ENCODE measurements at places on chromosomes 11 and 22. TPM values are rescaled to one million over a fixed set of nuclear protein-coding genes. Genes with fewer than 3 reads are reported as not detected.

DNA sequence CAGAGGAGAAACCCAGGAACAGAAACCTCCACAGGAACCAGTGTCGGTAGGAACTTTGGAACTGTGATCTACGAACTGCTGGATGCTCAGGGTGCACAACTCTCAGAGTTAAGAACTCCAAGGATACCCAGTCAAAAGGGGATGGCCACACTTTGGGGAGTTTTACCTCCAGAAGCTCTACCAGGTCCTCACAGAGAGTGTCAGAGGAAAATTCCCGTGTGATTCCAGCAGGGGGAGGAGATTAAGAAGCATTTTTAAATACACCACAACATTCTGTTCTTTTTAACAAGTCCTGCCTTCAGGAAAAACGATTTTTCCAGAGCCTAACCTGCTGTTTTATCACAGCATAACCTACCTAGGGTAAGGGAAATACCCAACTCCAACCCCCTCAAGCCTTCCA lies 104.0 kb downstream of the SOX6 start:
- no peak overlapping the region for H3K27ac ChIP-seq
- no peaks in the 10 kb centered on the region for H3K36me3 ChIP-seq
- no peaks in the 10 kb centered on the region for H3K27me3 ChIP-seq
- no peak for DNase-seq
- H3K4me1 ChIP-seq: no peaks in the 10 kb centered on the region

- H3K4me1 ChIP-seq: peaks cover 10% of the 10 kb centered on the region
- no peak for DNase-seq
- no peaks in the 10 kb centered on the region for H3K27me3 ChIP-seq
- H3K36me3 ChIP-seq: no peaks in the 10 kb centered on the region
Observed at GRCh38 chr22:39098026-39098425, 982 bp downstream of the APOBEC3H start.

KRTAP5-7 gene
- polyA plus RNA-seq: not detected

- no peak for DNase-seq
- no peaks in the 10 kb centered on the region for H3K36me3 ChIP-seq
- 0 out of 2 replicates have a peak overlapping the region, but pooled peaks have one; percentile 8 for H3K27ac ChIP-seq
- H3K4me3 ChIP-seq: no peak overlapping the region
Observed at GRCh38 chr11:44979543-44980399, 29.1 kb upstream of the TP53I11 start.

MRPL49 gene
- polyA plus RNA-seq: 84.8 TPM

OR10A2 gene
- not detected for polyA plus RNA-seq

PDGFB gene
- polyA plus RNA-seq: 5.5 TPM

DNA sequence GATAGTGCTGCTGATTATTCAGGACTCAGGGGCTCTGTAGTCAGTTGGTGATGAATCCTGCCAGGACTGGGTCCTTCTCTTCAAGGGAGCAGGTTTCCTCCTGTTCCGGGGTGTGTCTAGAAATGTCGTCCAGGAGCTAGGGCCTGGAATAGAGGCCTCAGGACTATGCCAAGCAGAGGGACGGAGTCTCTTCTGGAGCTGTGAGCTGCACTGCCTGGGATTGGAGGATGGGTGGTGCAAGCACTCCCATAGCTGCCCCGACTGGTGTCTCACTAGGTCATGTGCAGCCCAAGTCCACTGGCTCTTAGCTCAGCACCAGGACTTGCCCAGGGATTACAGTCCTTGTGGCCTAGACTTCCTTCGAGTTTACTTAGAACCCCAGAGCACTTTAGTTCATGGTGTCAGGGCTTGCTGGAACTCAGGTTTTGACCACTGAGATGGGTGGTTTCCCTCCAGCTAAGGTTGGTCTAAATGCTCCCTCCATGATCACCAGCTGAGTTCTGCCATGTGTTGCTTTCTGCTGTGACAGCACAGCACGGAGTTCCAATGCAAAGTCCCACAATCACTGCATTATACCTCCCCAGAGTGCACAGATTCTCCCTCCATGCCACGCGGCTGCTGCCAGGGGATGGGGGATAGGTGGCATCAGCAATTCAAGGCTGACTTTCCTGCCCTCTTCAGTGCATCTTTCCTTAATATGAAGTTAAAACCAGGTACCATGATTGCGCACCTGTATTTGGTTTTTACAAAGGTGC lies 42.6 kb upstream of the SHANK2 start:
- H3K27me3 ChIP-seq: no peaks in the 10 kb centered on the region
- no peak overlapping the region for H3K4me3 ChIP-seq
- H3K4me1 ChIP-seq: no peaks in the 10 kb centered on the region
- no peaks in the 10 kb centered on the region for H3K36me3 ChIP-seq

DNA sequence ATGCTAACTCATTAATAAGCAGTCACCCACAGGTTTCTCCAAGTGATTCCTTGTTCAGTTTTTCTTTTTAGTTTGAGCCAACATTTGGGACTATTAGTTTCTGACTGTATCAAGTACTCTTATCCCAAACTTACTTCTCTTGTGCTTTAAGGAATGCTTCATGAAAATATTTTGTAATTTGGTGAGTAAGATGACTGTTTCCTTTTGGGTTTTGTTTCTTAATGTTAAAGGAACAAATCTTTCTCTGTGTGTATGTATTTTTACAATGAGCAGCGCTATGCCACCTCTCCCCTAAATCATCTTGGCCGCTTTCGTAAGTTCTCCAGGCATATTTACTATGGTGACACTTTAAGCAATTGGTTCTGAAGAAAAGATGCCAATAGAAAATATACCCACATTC lies 72.4 kb downstream of the LDLRAD3 start:
- H3K27ac ChIP-seq: no peak overlapping the region
- H3K4me1 ChIP-seq: no peaks in the 10 kb centered on the region
- H3K4me3 ChIP-seq: no peak overlapping the region
- no peaks in the 10 kb centered on the region for H3K27me3 ChIP-seq
- H3K36me3 ChIP-seq: no peaks in the 10 kb centered on the region
- no peak for DNase-seq

DNA sequence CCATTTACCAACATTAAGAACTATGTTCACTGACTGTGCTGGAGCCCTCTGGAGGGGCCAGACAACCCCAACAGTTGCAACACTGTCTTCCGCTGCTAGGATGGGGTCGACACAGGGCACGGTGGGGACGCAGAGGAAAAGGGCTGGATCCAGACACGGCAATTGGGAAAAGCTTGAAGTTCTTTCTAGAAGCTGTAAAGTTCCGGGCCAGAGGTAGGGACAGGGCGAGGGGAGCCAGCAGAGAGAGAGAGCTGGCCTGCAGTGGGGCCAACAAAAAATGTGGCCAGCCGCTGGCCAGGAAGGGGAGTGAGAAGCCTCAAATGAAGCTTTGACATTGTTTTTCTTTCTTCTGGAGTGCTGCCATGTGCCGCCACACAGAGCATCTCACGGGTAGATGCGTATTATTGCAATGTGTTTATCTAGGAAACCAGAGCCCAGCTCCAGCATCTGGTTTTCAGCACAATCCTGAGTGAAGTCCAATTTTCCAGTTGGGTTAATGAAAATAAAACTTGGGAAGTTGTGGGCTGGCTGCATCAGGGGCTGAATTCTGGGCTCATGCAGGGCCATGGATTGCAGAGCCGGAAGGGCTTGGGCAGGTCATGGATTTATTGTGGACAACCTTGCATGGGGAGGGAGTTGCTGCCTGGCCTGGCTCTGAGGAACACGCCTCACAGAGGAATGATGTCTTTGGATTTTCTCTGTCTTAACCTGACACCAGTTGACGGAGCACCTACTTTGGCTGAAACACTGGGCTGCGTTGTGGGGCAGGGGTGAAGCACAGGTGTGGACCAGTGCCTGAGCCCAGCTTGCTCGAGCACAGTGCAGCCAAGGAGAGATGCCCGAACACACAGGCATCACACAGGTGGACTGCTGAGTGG lies 67.6 kb upstream of the AMPD3 start:
- no peak overlapping the region for H3K4me3 ChIP-seq
- H3K27me3 ChIP-seq: no peaks in the 10 kb centered on the region
- DNase-seq: no peak
- H3K36me3 ChIP-seq: no peaks in the 10 kb centered on the region

DNA sequence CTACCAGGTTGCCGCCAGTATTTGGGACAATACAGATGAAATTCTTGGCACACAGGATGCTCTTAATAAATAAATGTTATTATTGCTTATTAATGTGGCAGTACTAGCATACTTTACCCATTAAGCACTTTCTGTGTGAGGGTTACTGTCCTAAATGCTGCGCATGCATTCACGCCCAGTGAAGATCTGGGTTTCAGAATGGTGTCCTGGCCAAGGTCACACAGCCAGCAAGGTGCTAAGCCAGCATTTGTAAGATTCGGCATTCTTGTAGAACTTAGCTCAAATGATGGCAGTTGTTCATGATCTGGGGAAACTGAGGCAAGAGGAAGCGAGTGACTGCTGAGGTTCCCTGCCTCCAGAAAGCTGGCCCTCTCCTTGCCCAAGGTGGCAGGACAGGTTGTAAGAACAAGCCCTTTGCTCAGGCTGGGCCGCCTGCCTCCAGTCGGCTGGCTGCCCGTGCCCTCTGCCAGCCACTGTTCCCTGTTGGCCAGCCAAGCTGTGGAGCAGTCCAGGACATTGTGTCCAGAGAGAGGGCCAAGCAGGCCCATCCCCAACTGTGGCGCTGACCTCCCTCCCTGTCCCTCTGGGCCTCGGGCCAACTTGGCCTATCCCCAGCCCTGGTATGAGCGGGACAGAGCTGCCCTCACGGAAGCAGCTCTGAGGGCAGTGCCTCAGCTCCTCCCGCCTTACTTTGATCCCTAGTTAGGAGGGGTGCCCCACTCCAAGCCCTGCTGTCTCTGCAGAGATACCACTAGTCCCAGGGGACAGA lies 28.8 kb downstream of the TOB2 start:
- peaks cover 10% of the 10 kb centered on the region for H3K4me1 ChIP-seq
- no peak overlapping the region for H3K27ac ChIP-seq
- H3K27me3 ChIP-seq: no peaks in the 10 kb centered on the region

DNA sequence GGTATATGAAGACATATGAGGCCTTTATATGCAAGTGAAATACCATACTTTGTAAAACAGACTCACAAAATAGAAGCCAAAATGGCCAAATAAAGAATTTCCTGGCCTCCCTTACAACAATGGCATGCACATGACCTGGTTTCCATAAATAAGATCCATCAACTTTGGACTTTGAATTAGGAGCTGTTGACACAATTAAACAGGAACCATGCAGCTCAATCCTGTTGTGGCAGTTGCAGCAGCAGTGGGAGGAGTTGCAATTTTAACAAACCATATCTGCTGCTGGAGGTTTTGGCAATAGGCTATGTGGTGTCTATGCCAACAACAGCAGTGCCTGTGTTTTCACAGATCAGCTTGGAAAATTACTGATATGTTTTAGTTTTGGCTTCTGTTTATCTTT lies 818.6 kb downstream of the FAM181B start:
- DNase-seq: no peak
- no peak overlapping the region for H3K27ac ChIP-seq
- no peak overlapping the region for H3K4me3 ChIP-seq
- H3K36me3 ChIP-seq: no peaks in the 10 kb centered on the region
- H3K4me1 ChIP-seq: no peaks in the 10 kb centered on the region

TRIM29 gene
- polyA plus RNA-seq: 0.17 TPM

DNA sequence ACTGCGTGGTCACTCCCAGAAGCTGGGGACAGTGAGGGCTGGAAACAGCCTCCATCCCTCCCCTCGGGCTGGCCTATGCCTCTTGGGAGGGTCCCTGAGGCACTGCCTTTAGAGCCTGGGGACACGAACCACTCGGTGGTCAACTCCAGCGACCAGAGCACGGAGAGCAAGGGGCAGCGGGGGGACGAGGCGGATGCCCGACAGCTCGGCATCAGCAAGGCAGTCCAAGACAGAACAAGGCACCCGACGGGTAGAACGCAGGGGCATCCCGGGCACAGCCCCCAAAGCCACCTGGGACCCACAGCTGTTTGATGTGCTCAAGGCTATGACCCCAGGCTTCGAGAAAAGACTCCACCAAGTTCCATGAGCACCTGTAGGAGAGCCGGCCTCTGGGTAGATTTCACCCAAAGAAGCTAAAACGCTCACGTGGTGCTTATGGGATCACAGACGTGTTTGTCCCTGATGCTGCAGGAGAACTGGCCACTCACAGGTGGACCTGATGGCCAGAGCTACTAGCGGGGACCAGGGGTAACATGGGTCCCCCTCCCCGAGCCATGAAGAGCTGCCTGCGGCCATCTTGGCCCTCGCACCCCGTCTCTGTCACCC lies 510 bp upstream of the LSP1 start:
- no peak for DNase-seq
- no peaks in the 10 kb centered on the region for H3K4me1 ChIP-seq
- H3K27me3 ChIP-seq: no peaks in the 10 kb centered on the region
- H3K36me3 ChIP-seq: no peaks in the 10 kb centered on the region

BSX gene
- polyA plus RNA-seq: not detected
